ENCODE measurements at places on chromosomes 3 and 15.

DNA sequence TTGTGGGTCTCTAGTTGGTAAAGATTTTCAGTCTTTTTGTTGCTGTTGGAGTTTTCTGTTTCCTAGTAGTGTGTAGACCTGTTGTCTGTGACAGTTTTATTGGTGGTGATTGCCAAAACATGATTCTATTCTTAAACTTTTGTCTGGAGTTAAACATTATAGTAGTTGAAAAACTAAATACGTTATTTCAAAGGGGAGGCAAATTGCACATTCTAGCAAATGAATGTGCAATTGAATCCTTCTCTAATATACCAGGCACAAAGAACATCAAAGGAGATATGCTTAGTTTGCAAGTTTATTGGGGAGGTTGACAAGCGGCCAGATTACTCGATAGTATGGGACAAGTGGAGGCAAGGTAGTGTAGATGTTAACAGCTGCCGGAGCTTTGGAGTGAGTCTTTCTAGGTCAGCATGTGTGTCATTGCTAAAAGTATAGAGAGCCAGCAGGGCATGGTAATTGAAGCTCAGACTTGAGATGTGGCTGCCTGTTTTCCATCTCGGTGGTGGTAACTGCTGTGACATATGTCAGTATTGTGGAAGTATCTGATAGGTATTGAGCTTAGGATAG lies 20.6 kb downstream of the CHD2 start:
- DNase-seq, result no peak

DNA sequence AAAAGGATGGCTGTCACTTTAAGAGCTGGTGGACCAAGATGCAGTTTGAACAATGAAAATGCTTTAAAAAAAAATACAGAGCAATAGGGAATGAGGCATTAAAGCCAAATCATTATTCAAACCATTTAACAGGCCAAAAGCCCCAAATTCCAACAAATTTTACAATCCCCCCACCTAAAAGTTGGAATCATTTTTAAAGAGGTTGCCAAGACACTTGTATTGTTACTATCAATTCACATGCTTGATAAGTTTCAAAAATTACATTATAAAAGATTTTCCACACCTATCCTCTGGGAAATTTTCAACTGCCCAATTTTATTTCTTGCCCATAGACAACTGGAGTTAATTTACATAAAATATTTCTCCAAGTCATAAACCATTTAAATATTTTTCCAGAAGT lies 192.3 kb upstream of the ARHGEF26 start:
- no peak for DNase-seq

DNA sequence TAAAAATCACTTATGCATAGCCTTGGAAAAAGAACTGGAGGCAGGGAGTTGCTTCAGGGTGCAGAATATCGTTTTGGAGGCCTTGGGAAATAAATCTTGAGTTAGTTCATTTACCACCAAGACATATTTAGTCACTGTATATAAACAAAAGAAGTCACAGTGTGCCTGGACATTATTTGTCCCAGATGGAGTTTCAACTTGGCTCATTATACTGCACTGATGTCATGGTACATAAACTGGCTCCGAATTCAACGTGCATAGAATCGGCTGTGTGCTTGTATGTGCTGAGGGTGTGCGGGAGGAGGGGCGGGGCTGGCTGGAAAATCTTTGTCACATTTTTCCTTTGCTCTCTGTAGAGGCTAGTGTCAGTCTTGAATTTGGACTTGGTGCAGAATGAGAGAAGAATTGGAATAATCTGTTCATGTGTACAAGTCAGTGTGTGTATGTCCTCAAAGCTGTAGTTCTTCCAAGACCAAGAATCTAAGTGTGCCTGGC lies 86.6 kb downstream of the FNDC3B start:
- DNase-seq, result no peak

- no peak for DNase-seq
Observed at GRCh38 chr3:123552095-123552714, 32.6 kb downstream of the HACD2 start.

DNA sequence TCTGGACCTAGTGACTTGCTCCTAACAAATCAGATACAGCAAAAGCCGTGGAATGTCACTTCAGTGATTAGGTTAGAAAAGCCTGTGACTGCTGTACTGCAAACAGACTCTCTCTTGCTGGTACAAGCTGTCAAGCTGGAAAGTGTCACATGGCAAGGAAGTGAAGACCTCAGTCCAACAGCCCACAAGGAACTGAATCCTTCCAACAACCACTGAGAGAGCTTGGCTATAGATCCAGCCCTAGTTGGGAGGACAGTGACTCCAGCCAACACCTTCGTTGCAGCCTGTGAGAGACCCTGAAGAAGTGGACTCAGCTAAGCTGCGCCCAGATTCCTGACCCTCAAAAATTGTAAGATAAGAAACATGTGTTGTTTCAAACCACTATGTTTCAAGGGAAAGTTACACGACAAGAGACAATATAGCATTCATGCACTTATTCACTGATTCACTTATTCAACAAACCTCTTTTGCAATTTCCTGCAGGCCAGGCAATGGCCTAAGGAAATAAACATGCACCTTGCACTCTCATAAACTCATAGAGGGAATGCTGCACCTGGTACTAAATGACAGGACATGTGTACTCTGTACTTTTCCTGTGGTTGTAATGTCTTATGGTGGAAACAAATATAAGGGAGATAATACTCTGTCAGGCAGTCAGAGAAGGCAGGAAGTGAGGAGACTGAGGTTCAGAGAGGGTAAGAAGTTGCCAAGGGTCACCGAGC lies 142.9 kb downstream of the CADPS start:
- DNase-seq, result no peak

GRCh38 chr3:39196671-39197356 lies 4.4 kb upstream of the XIRP1 start:
- no peak for DNase-seq

- no peak for DNase-seq
Observed at GRCh38 chr3:46076606-46077005, 49.3 kb upstream of the XCR1 start.

- no peak for DNase-seq
Observed at GRCh38 chr3:37683321-37683720, 178.4 kb upstream of the CTDSPL start.

GRCh38 chr3:37896827-37897226 lies 35.1 kb downstream of the CTDSPL start:
- DNase-seq, result no peak

DNA sequence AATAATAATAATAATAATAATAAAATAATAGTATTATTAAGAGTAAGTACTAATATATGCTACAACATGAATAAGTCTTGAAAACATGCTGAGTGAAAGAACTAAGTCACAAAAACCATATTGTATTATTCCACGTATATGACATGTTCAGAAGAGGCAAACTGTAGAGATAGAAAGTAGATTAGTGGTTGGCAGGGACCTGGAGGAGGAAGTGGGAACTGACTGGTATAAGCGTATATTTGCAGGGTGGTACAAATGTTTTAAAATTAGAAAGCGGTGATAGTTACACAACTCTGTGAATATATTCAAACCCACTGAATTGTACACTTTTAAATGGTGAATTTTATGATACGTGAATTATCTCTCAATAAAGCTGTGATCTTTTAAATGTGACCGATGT lies 32.8 kb downstream of the LRRK1 start:
- DNase-seq, result no peak

GRCh38 chr15:95025924-95026728 lies 794.8 kb downstream of the MCTP2 start:
- DNase-seq, result peak; percentile 53

DNA sequence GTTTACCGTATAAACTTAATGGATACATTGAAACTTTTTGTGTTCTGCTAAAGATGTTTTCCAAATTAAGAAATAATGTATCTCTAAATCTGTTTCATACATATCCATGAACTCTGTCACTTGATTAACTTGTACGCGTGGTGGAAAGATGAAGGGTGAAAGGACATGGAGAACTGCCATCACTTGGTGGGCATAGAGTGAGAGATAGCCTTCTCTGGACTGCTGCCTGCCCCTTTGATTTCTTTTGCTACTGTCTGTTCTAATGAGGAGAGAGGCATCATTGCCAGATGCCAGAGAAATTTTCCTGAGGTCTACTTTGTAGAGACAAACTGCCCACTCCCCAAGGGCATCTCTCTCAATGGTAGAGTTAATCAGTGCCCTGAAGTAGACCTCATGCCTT lies 120.5 kb downstream of the SLMAP start:
- DNase-seq, result no peak

GRCh38 chr3:133162670-133163305 lies 124.6 kb downstream of the TMEM108 start:
- no peak for DNase-seq

- DNase-seq, result no peak
Observed at GRCh38 chr3:78562328-78562727, 1205.5 kb downstream of the ROBO1 start.

- no peak for DNase-seq
Observed at GRCh38 chr3:115864911-115865310, 241.6 kb downstream of the GAP43 start.

- DNase-seq, result no peak
Observed at GRCh38 chr15:91289324-91289723, 189.3 kb downstream of the SV2B start.

DNA sequence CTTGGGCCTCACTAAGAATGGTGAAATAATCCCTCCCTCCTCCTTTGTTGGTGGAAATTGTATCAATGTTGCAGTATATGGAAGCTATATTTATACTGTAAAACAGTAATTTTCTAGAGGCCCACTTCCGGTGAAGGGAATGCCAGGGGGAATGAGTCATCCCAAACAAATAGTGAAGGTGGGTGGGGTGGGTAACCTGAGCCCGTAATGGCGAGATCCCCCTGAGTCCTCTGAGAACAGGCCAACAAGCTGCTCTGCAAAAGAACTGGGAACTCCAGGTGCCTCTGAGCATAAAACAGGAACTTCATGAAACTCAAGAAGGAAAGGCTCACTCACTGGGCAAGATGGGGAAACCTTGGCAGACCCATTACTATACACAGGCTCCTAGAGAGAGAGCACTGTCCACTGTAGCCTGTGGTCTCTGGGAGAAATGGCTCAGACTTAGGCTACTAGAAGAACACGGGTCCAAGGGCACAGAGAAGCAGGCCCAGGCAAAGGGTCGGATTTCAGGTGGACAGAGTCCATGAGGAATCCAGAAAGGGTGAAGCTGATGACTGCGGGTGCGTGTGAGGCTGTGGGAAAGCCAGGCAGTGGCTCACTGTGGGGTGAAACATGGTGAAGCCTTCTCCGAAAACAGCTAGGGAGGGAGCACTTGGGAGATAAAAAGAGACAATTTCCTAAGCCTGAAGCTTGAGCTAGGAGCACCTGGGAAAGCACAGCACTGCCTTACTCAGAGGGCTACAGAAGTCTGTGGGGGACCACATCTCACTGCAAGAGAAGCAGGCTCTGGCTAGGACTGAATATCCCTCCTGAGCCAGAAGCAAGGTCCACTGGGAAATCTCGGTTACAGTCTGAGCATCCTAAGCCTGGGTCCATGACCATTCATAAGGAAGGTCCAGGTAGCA lies 19.8 kb downstream of the LARP6 start:
- no peak for DNase-seq

DNA sequence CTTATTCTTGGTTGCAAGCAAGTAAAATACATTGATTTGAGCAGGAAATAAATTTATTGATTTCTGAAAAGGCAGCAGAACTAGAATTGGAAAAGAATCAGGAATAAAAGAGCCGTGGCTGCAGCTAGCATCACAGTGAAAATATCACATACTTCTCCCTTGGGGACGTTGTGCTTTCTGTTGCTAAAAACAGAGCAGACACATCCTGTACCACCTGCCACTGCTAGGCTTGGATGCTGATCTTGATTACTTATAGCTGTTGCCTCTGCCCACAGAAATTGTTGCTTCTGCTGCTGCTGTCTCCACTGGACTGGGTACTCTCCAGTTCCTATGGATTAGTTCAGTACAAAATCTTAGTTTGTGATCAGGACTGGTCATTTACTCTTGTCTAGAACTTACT lies 283.8 kb downstream of the C3orf38 start:
- DNase-seq, result no peak

DNA sequence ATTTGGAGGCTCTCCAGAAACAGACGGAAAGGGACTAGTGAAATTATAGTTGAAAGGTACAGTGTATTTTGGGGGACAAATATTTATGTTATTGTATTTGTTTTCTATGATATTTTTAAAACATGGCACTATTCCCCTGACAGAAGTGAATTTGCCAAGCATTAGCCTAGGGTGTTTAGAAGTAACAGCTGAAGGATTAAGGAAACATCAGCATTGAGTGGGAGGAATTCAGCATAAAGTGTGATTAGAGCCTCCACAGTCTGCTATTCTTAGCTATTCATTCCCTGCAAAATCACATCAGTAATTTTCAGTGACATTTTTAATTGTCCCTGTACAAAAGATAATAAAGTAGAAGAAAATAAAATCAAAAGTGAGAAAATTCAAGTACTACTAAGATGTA lies 231.4 kb downstream of the ROBO2 start:
- no peak for DNase-seq

DNA sequence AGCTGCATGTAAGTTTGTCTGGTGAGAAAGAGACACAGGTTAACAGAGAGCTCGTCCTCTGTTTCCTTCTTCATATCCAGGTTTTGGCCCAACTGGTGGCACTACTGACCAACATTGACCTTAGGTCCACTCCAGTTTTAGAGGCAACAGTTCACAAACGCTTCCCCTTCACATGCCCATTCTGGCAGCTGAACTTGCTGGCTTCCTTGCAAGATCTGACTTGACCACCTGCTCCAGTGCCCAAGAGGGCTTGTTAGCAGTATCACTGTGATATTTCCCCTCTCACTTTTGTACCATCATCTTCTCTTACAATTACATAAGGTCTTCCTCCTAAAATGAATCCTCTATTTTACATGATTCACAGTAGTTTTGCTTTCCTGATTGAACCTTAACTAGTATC lies 71.3 kb downstream of the CNTN6 start:
- DNase-seq, result no peak

DNA sequence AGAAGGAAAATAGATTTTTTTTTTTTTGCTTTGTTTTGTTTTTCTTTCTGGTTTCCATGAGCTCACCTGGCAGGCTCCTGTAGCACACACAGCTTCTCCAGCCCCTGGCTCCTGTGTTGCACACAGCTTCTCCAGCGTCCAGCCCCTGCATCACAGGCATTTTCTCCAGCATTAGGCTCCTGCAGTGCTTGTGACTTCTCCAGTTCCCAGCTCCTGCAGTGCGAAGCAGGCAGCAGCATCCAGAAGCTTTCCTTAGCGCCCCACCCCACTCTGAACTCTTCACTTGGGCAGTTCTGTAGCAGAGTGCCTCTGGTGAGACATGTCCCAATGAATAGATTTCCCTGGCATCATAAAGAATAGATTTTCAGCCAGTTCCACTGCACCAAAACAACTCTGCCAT lies 5.5 kb upstream of the CCDC39 start:
- DNase-seq, result no peak

DNA sequence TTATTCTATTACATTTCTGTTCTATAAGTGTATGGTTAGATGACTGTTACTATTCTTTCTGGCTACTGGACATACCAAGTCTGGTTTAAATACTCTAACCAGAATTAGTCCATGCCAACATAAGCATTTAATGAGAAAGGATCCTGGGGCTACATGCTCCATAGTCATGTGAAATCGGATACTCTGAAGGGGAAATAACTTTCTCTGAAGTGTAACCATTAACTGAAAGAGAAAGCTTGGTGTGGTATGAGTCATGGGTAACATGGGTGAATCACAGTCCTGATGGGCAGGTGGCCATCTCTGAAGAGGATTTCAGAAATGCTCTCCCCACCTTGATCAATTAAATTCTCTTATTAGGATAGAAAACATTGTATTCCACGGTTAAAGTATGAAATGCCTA lies 69.4 kb downstream of the FHIT start:
- no peak for DNase-seq

- no peak for DNase-seq
Observed at GRCh38 chr3:101950985-101951733, 101.8 kb downstream of the NFKBIZ start.

Measured in progenitor cell of endocrine pancreas (in vitro differentiated cells).